ENCODE measurements at places on chromosomes 11 and 22.
A peak's percentile ranks its signal among the peaks of the same experiment; 100 is the strongest.

- DNase-seq = no peak
Observed at GRCh38 chr11:30046578-30046945, 29.7 kb upstream of the KCNA4 start.

GRCh38 chr11:78821371-78822306 is 247.0 kb upstream of the NARS2 start:
- no peak for DNase-seq

GRCh38 chr22:32717337-32718240 is 83.9 kb upstream of the TIMP3 start:
- peak; percentile 32 for DNase-seq

DNA sequence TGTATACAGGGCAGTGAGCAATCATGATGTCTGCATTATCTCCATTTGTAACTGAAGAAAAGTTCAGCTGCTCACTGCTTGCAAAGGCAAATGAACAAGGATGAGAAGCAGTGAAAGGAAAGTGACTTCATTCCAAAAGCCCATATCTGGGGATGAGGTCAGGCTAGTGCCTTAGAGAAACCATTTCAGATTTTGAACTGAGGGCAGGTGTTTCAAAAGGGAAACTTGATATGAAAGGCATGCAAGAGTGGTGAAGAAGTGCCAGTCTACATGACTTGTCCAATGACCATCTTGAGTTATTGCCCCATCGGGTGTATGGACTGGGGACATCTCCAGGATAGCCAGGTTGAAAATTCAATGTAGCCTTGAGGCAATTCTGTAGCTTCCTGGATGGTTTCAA is 7.3 kb upstream of the APOL4 start:
- no peak for DNase-seq

DNA sequence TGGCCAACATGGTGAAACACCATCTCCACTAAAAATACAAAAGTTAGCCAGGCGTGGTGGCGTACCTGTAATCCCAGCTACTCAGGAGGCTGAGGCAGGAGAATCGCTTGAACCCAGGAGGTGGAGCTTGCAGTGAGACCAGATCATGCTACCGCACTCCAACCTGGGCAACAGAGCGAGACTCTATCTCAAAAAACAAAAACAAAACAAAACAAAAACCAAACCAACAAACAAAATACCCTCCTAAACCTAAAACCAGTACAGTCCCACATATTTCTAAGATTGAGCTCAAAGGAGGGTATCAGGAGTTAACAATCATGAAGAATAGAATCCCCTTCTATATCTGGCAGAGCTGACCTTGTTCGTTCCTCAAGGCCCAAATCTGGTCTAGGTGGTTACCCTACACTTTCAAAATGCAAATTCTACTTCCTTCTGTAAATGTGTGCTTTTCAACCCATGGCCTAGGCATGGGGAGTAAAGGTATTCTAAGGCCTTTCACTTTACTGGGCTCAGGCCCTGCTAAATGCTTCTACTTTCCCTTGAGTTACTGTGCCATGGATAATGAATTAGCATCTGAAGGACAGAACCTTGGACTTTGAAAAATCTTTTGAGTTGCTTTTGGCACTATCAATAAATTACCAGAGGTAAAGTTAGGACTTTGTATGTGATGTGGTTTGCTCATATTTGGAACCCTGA is 10.4 kb upstream of the PPP2R1B start:
- no peak for DNase-seq

GRCh38 chr11:36777311-36777710 is 179.3 kb upstream of the RAG2 start:
- no peak for DNase-seq

GRCh38 chr11:121773076-121773475 is 320.3 kb upstream of the SORL1-AS1 start:
- DNase-seq = no peak

- peak; percentile 40 for DNase-seq
Observed at GRCh38 chr11:65311170-65311678, 3.4 kb upstream of the CDC42EP2 start.

- DNase-seq = no peak
Observed at GRCh38 chr22:40397396-40397795, 27.0 kb downstream of the SGSM3 start.

DNA sequence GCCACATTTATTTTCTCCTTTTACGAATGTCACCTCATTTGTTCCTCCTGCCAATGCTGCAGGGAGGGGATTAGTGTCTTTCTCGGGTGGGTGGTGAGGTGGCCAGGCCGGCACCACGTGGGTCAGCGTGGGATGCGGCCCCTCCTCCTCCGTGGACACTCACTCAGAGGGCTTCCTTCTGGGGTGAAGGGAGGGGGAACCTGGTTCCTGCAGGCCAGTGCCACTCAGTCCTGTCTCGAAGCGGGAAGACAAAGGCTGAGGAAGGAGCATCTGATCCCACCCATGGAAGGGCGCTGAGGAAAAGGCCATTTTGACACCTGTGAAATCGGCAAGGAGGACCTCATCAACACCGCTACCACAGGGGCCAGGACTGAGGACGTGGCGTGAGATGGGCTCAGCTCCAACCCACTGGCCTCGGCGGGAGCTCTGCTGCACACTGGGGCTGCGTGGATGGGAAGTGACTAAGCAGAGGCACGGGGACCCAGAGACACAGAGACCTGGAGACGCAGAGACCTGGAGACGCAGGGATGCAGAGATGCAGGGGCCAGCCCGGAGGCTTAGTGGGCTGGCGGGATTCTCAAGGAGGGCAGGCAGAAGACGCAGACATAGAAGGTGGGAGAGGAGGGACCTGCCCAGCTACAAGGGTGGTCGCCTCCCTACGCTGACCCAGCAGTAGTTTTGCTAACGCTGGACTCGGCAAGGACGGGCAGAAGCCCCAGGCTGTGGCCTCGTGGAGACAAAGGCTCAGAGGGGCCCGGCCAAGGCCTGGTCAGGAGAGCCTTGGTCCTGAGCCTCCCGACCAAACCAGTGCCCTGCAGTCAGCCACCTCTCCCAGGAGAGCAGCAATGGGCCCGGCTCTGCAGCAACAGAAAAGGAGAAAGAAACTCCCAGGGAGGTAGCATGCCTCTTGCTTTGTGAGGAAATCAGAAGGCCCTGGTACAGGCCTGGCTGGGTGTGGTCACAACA is 1071.2 kb downstream of the BRD1 start:
- DNase-seq = no peak

- peak; percentile 92 for DNase-seq
Observed at GRCh38 chr22:17171153-17172028, 12.3 kb upstream of the HDHD5 start.

GRCh38 chr11:63680834-63681320 is 423 bp upstream of the RTN3 start:
- DNase-seq = no peak

- no peak for DNase-seq
Observed at GRCh38 chr11:63663809-63664208, 7.4 kb downstream of the ATL3 start.

DNA sequence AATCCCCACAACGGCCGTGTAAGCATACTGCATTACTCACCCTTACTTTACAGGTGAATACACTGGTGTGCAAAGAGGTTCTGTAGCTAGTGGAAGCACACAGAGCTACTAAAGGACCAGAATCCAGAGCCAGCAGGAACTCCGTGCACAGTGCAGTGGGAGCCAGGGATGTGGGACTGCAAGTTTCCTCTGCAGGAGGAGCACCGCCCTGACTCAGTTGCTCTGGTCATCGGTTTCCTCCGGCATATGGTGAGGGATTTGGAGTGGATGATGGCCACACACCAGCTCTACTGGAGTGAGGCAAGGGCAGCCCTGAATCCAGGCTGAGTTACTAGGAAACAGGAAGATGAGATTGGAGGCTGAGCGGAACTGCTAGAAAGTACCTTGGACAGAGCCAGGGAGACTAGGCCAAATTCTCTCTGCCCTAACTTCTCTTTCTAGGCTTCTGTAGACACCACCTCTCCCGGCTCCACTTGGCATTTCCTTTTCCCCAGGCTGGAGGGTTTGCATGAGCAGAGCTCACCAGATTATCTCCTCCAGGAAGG is 18.2 kb upstream of the C22orf42 start:
- DNase-seq = no peak

DNA sequence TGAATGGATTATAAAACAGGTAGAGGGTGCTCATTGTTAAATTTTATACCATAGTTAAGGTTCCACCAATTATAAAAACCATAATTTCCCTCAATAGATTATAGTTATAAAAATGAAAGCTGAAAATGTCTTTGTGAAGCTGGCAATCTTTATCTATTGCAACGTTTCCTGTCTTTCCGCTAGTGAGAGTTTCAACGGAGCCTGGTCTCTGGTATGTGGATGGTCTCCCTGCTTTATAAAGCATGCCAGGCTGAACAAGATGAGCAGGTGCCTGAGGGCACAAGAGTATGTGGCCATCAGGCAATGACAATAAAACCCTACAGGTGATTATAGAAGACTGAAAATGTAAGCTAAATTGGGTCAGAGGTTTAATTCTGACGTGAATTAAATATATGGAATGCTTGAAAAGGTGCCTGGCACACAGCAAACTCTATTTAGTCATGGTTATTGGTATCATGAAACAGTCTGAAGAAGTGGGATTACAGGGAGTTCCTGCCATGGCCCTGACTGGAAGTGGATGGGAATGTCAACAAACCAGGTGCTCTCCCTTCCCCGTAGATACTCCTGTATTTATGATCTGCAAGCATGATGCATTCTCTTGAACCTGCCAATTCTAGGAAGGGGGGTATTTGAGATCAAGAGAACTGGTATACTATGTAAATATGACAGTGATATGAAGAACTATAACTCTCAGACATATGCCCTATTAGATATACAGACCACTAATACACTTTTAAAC is 115.7 kb downstream of the ENTHD1 start:
- no peak for DNase-seq

GRCh38 chr11:12007769-12008737 is at the start of gene DKK3:
DKK3 (minus strand) TSS chr11:12008626; CDS start chr11:12008582, 44 bp downstream.
- peak; percentile 64 for DNase-seq

- DNase-seq = no peak
Observed at GRCh38 chr11:84117394-84117793, 831.2 kb upstream of the CCDC90B start.

- peak; percentile 34 for DNase-seq
Observed at GRCh38 chr22:35596821-35597220, 20.3 kb downstream of the MB start.

GRCh38 chr11:107545101-107545514 is 20.4 kb downstream of the ALKBH8 start:
- no peak for DNase-seq

DNA sequence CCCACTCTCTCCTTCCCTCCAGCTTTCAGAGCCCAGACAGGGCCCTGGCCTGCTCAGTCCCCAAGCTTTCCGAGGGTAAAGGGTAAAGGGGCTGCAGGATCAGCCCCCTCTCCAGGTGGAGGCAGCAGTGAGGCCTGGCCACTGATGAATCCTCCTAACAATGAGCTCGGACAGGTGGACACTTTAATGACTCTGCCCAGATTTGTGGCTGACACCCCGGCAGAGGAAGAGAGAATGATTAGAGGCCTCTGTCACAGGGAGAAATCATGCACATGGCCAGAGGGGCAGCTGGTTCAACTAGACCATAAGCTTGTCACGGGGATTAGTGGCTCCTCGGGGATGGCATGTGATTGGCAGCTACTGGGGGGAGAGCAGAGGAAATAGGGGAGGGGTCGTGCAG is 587.5 kb upstream of the B3GAT1 start:
- no peak for DNase-seq

- DNase-seq = no peak
Observed at GRCh38 chr11:5791165-5791564, at the start of gene OR52N1. OR52N1 (minus strand) TSS chr11:5791265; CDS start chr11:5788816, 2,449 bp downstream.

- DNase-seq = no peak
Observed at GRCh38 chr22:48478529-48479265, 1349.0 kb downstream of the BRD1 start.

DNA sequence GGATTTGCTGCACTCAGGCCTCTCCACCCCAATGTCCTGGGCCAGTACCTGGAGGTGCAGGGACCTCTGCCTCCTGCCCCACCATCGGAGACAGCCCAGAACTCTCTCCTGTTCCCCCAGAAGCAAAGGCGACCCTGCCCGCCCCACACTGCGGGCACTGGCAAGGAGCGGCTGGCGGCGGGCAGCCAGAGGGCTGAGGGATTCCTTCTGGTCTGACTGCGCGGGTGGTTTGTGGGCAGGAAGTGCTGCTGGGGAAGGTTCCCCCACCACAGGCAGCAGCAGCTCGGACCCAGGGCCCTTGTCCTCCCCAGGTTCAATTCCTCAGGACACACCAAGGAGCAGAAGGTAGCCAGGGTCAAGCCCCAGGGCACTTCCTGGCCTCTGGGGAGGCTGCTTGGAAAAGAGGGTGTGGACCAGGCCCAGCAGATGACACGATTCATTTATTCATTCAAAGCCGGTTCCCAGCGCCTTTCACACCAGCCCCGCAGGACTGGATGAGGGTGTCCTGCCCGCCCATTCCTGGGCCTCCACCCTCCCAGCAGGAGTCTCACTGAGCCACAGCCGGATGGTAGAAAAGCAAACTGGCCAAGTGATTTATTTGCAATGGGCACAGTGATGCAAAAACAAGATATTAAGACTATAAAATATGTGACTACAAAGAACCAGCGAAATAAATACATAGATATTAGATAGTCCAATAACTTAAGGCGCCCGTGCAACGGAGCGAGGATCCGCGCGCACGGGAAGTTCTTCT is 1.2 kb downstream of the PHLDA2 start:
- DNase-seq = no peak

GRCh38 chr11:30258679-30259078 is 27.9 kb downstream of the FSHB start:
- no peak for DNase-seq

GRCh38 chr11:69491071-69492031 is 9.9 kb downstream of the LINC01488 start:
- no peak for DNase-seq

GRCh38 chr11:70910835-70911234 is 341.5 kb downstream of the SHANK2 start:
- no peak for DNase-seq

- DNase-seq = peak; percentile 29
Observed at GRCh38 chr22:24937114-24937513, 9.4 kb downstream of the LHFPL7 start.

DNA sequence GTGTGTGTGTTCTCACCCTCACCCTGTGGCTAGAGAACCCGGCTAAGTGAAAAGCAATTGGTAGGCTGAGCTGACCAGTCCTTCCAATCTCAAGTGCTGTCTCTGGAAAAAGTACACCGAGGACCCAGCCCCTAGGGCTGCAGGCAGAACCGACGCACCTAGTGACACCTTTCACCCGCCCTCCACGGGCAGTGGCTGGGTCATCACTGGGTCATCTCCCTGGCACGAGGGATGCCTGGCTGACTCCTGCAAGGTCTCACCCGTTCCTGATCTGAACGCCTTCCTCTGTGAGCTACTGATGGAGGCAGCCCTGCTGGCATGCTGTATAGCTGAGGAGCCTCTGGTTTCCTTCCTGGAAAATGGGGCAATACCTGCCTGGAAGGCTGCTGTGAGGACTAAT is 311.5 kb downstream of the NTM start:
- DNase-seq = no peak
